Breast epithelium (tissue), 4 donors: ENCODE measurements at places on chromosomes 5 and 9. TPM values are rescaled to one million over a fixed set of nuclear protein-coding genes. Genes with fewer than 3 reads are reported as not detected.
A peak's percentile ranks its signal among the peaks of the same experiment; 100 is the strongest.

DPYSL3 gene
- total RNA-seq = 34.7 TPM

- H3K4me3 ChIP-seq = peak overlapping the region; percentile 88
- H3K27ac ChIP-seq = peak overlapping the region; percentile 86
- H3K27me3 ChIP-seq = no peaks in the 10 kb centered on the region
- DNase-seq = no peak
Measured at GRCh38 chr9:127714951-127715469, 453 bp downstream of the PTRH1 start.

DNA sequence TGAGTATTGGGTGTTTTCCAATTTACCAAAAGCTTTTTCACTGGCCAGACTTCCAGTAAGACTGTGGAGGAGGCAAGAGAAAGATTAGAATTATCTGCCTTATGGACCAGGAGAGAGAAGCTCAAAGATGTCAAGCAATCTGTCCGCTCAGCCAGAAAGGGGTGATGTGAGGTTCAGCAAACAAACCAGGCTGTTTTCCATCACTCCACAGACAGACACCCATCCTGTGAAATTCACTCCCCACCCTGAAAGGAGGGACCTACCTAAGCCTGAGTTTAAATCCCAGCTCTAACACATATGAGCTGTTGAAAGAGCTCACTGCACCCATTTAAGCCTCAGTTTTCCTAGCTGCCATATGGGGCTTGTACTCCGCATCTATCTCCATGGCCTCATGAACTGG lies 14.9 kb upstream of the COL27A1 start:
- no peaks in the 10 kb centered on the region for H3K27me3 ChIP-seq
- H3K27ac ChIP-seq = no peak overlapping the region
- no peaks in the 10 kb centered on the region for H3K36me3 ChIP-seq
- H3K4me1 ChIP-seq = no peaks in the 10 kb centered on the region
- DNase-seq = no peak

DNA sequence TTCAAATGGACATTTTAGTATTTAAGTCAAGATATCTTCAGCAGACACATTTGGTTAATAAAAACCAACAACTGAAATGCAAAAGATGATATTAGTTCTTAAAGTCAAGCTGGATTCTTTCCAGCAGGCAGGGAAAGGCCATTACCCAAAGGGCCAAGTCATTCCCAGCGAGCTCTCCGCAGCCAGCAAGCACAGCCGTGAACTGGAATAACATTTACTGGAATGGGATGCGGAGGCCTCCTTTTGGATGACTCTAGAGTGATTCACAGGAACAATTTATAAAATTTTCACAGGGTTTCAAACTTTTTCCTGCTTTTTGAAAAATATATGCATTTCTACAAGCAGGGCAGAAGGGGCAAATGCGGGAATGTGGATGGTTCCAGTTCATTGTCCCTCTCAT lies 76.6 kb upstream of the DAB2 start:
- DNase-seq = no peak
- no peaks in the 10 kb centered on the region for H3K4me1 ChIP-seq
- no peaks in the 10 kb centered on the region for H3K36me3 ChIP-seq
- H3K4me3 ChIP-seq = no peak overlapping the region

DNA sequence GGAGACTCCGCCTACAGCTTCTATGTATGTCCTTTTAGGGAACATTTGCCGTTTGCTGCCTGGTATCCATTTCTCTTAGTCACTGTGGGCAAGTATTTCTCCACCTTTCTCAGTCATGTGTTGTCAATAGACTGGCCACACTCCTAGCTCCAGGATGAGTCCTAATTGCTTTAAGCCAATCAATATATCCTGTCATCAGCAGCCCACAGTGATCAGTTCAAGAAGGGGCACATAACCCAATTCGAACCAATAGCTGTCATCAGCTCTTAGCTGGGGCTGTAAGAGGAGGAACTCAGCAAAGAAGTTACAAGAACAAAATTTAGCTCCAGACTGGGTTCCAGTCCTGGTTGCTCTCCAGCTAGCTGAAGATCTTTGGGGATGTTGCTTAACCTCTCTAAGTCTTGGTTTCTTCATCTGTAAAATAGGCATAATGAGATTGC lies 70.7 kb upstream of the MAN2A1 start:
- H3K36me3 ChIP-seq = no peaks in the 10 kb centered on the region
- no peak overlapping the region for H3K27ac ChIP-seq
- no peaks in the 10 kb centered on the region for H3K27me3 ChIP-seq
- H3K4me3 ChIP-seq = no peak overlapping the region
- DNase-seq = no peak

DNA sequence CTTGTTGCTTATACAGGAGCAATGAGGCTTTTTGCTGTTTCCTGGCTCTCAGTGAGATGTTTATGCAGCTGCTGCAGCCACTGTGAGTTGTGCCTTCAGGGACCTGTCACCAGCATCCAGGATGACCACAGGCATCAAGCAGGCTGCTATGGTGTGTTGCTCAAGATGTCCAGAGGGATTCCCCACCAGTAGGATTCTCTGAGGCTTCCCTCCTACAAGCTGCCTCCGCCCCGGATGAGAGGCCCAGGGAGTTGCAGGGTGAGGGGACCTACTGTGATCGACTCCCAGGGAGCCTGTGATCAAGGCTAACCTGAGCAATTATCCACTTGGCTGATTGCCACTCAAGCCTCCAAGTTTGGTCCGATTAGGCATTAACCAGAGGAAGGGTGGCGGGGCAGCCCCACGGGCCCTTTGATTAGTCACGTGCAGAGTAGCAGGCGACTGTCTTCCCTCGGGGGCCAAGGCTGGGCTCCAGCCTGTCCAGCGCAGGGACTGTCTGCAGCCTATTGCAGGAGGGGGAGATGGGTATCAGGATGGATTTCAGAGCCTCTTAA lies 1.8 kb upstream of the FAT2 start:
- H3K4me1 ChIP-seq = no peaks in the 10 kb centered on the region
- H3K4me3 ChIP-seq = no peak overlapping the region
- no peaks in the 10 kb centered on the region for H3K27me3 ChIP-seq
- no peak for DNase-seq
- no peaks in the 10 kb centered on the region for H3K36me3 ChIP-seq

DNA sequence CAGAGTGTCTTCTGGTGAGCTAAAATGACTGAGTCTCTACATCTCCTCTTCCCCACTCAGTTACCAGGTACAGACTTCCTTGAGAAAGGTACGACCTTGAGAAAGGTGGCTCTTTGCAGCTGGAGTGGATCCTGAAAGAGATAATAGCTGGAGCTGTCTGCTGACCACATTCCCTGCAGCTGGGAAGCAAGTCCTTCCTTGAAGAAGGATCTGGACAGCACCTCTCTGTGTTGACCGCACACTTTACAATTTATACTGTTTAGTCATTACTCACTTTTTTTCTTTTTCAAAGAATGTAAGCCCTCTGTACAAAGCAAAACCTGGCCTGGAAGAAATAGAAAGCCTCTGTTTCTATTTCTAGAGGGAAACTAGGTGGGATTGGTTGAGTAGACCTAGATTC lies 148.8 kb downstream of the MACIR start:
- H3K4me3 ChIP-seq = no peak overlapping the region
- no peaks in the 10 kb centered on the region for H3K27me3 ChIP-seq
- H3K36me3 ChIP-seq = no peaks in the 10 kb centered on the region
- no peaks in the 10 kb centered on the region for H3K4me1 ChIP-seq
- DNase-seq = no peak
- H3K27ac ChIP-seq = no peak overlapping the region

DNA sequence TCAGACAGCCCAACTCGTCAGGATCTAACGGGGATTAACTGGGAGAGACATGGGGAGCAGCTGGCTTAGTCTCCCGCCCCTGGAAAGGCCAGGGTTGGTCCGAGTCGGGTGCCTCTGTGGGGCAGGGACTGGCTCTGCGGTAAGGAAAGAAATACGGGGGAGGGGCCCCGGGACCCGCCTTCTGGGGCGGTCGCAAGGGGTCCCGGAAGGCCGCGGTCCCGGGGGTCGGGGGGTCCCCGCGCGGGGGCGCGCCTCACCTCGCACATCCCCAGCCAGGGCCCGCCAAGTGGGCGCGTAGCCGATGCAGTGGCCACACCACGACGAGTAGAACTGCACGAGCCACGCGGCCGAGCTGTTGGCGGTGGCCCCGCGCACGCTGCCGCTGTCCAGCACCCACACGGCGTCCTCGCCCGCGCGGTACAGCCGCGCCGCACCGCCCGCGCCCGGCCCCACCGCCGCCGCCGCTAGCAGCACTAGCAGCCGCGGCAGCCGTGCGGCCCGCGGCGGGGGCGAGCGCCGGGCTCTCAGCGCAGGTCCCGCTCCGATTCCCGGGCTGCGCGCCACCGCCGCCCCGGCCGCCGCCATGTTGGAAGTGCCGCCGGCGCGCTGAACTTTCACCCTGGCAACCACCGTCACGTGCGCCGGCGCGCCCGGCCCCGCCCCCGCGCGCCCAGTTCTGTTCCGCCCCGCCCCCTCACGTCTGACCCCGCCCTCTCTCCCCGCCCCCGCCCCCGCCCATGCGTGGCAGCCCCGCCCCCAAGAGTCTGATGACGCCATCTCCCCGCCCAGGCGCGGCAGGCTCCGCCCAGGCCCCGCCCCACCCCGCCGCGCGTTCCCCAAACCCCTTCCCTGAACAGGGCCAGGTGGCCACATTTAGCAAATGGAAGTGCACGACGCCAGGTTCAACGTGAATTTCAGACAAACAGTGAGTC lies at the start of gene QSOX2:
QSOX2 (minus strand) TSS at position 594 of the 932 bp plus-strand sequence; CDS start at position 585, 9 bp downstream.
- H3K4me3 ChIP-seq = peak within 1 kb of the TSS; percentile 73
- H3K4me1 ChIP-seq = peaks cover 11% of the 10 kb centered on the region
- DNase-seq = peak; percentile 77
